ENCODE measurements at places on chromosomes 2 and 18.

DNA sequence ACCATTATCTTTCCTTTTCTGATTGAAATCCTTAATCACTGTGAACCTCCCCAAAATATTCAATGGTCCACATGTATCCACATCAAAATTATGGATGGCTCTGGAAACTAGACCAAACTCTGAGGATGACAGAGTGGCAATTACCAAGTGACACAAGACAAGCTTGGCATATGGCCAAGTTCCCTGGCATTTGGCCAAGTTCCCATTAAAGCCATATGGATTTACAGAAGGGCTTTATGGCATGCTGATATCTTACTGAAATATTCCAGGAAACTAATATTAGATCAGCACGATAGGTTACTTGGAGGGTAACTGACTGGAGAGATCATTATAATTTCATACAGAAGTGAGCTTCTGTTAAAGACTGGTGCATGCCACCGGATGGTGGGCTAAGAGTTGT is 21.9 kb upstream of the CERS6 start:
- DNase-seq: peak; percentile 26

GRCh38 chr18:80163183-80163582 is 54.1 kb downstream of the ADNP2 start:
- no peak for DNase-seq

GRCh38 chr2:47403609-47404193 is 745 bp downstream of the MSH2 start:
- DNase-seq: no peak

- DNase-seq: no peak
These were observed 148.3 kb downstream of the MBD2 start for GRCh38 chr18:54076166-54076565.

- no peak for DNase-seq
These were observed 31.4 kb downstream of the LGALSL start for GRCh38 chr2:64485331-64485730.

- no peak for DNase-seq
These were observed 638.1 kb downstream of the DSC3 start for GRCh38 chr18:30404422-30404821.

GRCh38 chr2:167287212-167287611 is 398.9 kb downstream of the XIRP2 start:
- no peak for DNase-seq

DNA sequence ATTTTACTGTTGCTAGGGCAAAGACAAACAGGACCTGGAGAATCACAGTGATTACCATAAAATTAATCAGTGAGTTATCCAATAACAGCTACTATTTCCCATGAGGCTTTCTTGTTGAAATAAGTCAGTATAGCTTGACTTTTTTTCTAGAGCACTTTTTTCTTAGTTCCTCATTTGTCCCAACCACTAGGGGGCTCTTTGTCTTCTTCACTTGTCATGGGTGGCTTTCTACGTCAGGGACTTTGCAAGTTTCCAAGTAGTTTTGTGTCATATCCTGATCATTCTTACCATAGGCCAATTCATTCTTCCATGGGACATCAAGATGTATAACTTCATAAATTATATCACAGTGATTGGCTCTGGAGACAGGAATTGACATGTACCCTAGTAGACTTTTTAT is 1019.6 kb upstream of the PIK3C3 start:
- DNase-seq: no peak

DNA sequence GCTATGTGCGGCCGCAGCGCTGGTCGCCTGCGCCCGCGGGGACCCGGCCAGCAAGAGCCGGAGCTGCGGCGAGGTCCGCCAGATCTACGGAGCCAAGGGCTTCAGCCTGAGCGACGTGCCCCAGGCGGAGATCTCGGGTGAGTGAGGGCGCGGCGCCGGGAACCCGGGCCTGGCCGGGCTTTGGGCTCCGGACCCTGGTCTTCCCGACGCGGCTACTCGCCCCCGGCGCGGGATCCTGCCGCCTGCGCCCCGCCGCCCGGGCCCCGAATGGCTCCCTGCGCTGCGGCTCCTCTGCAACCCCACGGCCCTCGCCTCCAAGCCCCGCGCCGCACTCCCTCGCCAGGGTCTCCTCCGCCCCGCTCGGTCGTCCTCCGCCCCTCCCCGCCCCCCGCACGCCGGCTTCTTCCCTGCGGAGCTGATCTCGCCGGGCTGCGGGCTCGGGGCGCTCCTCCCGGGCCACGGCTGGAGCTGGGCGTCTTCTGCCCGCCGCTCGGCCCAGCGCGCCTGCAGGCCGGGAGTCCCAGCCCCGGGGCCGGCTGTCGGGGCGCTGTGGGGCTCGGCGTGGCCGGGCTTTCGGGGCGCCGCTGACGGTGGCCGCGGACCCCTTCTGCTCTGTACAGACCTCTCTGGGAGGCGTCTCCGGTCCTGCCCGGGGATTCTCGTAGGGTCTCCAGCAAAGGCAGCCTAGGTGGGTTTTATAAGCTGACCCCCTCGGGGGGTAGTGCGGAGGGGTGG is 652 bp downstream of the GPC1 start:
- no peak for DNase-seq

DNA sequence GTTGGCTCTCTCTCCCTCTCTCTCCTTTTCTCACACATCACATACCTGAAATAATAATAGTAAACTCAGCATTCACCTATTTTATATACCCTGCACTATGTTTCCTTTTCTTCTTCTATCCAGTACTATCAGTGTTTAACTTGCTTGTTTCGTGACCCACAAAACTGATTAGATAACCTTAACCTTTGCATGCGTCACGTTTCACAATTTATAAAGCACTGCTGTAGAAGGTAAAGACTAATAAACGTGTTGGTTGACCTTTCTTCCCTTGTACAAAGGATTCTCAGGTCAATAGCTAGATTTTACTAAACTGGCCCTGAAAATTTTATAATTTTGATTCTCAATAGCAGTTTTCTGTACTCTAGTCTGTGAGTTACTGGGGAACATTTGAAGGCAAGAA is 791.7 kb downstream of the DPP10 start:
- DNase-seq: no peak

DNA sequence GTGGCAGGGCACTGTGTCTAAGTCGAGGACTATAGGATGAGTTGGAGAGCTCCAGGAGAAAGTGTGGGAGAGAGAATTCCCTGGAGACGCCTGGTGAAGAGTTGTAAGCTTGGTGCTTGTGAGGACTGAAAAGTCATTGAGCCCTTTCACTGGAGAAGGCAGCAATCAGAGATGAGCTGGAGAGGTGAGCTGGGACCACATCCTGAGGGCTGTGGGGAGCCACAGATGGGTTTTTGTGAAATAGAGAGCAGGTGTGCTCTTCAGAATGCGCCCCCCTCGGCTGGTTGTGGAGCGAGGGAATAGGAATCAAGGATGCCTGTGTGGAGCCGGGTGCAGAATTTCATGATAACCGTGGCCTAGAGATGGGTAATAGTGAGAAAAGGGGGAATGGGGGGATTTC is 224.3 kb downstream of the KLHL29 start:
- no peak for DNase-seq

GRCh38 chr2:39667886-39668276 is 2.2 kb downstream of the TMEM178A start:
- DNase-seq: no peak

- DNase-seq: no peak
These were observed 443.7 kb upstream of the CELF4 start for GRCh38 chr18:38009320-38009719.

DNA sequence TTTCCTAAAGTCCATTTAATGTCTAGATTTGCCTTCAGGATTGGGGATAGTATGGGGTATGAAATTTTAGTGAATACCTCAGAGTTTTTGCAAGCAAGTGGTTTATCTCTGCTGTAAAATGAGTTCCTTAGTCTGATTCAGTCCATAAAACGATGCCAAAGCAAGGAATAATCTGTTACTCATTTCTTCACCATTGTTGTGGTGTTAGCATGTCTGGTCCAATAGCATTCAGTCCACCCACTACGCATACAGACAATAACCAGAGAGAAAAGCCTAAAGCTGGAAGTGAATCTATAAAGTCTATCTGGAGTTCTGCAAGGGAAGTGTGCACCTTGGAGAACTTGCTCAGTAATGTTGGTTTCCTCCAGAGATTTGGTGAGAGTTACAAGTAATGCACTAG is 12.9 kb upstream of the DPP4 start:
- no peak for DNase-seq

GRCh38 chr18:58175786-58176176 is 131.8 kb downstream of the NEDD4L start:
- no peak for DNase-seq

DNA sequence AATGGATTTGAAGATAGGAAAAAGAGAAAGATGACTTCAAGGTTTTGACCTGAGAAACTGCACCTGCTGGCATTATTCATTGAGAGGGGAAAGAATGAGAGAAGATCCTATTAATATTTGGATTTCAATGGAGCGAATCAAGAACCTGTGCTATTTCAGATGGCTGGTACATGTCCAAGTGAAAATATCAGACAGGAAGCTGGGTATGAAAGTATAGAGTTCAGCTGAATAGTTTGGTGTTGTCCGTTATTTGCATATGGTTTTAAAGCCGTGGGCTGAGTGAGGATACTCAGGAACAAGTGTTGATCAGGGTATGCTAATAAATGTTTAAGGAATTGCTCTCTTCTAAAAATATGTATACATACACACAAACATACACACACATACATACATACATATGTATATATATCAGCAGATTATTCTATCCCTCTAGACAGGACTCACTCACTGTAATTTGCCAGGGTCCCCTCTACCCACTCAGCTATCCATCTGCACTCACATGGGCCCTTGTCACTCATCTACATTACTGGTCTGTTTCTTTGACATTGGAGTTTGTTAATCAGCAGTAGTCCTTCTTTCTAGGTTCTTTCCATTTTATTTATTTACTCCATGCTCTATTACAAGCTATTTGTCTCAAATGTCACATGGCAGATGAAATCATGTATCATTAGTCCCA is 33.9 kb upstream of the IKZF2 start:
- no peak for DNase-seq

- no peak for DNase-seq
These were observed 26.3 kb downstream of the IRS1 start for GRCh38 chr2:226773291-226773690.

DNA sequence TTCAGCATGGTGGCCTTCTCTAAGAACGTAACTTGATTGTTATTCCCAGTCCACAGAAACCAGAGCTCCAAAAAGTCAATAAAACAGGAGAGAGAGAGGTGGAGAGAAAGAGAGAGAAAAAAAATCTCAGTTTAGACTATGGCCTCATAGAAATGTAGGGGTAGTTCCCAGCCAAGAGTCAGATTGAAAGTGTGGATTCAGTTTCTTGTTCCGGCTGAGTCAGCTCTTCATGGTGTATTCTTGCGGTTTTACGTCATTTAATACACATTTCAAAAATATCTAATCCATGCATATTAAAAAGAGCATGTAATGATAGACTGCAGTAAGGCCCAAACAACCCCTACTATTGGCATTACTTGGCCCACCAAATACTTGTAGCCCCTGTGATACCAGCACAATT is 303.9 kb downstream of the ETAA1 start:
- DNase-seq: no peak

DNA sequence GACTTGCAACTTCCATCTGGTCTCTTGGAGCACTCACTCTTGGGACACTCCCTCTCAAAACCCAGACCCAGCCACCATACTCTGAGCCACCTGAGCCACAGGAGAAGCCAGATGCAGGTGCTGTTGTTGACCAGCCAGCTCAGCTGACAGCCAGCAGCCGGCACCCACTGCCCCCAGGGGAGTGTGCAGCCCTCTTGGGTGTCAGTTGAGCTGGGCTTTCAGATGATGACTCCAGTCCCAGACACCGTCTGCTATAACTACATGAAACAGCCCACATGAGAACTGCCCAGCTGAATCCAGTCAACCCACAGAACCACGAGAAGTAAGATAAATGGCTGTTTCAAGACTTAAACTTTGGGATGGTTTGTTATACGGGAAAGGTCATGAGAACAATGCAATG is 10.7 kb upstream of the IGFBP2 start:
- DNase-seq: no peak

DNA sequence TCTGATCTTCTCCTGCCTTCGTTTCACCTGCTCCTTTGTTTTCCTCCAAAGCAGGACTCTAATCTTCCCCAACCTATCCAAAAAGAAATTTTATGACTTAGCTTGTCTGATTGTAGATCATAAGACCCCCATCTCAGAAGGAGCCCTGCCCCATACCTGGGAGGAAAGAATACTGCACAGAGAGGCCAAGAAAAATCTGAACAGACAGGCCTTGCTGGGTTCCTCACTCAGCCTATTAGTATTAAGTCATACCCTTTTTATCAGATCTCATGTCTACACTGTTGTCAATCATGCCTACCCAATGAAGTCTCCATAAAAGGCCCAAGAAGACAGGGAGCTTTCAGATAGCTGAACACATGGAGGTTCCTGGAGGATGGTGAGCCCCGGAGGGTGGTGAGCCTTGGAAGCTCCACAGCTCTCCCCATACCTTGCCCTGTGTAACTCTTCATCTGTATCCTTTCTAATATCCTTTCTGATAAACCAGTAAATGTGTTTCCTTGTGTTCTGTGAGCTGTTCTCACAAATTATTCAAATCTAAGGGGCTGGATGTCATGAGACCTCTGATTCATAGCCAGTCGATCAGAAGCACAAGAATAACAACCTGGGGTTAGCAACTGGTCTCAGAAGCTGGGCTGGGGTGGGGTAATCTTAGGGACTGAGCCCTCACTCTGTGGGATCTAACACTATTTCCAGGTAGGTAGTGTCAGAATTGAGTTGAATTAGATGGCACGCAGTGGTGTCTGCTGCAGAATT is 108.8 kb downstream of the SPOPL start:
- DNase-seq: no peak

GRCh38 chr18:27064673-27065072 is 120.4 kb downstream of the CHST9 start:
- no peak for DNase-seq

GRCh38 chr2:150215041-150215440 is 272.4 kb downstream of the RND3 start:
- DNase-seq: no peak

DNA sequence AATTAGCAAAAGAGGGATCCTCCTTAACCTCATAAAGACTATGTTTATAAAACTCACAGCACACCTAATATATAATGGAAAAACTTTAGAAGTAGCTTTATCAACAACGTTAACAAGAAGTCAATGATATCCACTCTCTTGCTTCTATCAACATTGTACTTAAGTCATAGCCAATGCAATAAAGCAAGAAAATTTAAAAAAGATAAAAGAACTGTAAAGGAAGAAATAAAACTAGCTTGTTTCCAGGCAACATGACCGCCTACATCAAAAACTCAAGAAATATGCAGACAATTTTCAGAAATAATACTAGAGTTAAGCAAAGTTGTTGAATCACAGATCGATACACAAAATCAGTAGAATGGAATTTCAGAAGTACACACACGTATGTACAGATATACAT is 375.5 kb upstream of the SPRED2 start:
- no peak for DNase-seq
